ENCODE measurements at places on chromosomes 16 and 17.
A peak's percentile ranks its signal among the peaks of the same experiment; 100 is the strongest.

DNA sequence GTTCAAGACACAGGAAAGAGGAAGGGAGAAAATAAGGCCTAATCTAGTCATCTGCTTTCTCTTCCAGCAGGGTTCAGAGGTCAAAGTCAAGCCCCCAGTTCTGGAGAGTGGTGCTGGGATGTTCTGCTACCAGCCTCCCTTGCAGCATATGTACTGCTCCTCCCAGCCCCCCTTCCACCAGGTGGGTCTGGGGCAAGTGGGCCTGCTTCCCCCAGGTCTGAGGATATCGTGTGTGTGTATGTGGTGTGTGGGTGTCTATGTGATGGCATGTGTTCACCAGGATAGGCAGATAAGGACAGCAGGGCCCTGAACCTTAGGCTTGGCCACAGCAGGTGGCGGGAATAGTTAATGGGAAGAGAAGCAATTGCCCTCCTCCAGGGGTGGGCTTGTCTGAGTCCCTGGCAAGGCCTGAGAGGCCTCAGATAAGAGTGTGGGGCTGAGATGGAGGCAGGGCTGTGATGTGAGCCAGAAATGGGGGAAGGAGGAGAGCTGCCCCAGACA lies 21.1 kb downstream of the FOXN1 start:
- no peak for DNase-seq

GRCh38 chr16:67451704-67452435 lies 20.9 kb downstream of the HSD11B2 start:
- no peak for DNase-seq

DNA sequence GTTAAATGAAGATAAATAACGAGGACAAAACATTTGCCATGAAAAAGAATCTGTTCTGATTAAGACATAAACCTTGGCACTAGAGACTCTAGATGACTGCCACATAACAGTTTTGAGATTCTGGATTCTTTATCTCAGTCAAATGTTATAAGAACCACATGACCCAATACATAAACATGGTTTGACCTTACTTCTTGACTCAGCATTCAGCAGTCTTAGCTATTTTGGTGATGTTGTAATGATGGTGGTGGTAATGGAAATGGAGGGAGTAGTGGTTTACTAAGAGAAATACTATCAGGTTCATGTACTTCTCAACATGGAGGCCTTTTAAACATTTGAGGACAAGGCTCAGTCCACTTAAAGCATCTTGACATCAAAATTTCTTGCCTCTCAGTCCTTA lies 925.4 kb downstream of the CDH11 start:
- no peak for DNase-seq

DNA sequence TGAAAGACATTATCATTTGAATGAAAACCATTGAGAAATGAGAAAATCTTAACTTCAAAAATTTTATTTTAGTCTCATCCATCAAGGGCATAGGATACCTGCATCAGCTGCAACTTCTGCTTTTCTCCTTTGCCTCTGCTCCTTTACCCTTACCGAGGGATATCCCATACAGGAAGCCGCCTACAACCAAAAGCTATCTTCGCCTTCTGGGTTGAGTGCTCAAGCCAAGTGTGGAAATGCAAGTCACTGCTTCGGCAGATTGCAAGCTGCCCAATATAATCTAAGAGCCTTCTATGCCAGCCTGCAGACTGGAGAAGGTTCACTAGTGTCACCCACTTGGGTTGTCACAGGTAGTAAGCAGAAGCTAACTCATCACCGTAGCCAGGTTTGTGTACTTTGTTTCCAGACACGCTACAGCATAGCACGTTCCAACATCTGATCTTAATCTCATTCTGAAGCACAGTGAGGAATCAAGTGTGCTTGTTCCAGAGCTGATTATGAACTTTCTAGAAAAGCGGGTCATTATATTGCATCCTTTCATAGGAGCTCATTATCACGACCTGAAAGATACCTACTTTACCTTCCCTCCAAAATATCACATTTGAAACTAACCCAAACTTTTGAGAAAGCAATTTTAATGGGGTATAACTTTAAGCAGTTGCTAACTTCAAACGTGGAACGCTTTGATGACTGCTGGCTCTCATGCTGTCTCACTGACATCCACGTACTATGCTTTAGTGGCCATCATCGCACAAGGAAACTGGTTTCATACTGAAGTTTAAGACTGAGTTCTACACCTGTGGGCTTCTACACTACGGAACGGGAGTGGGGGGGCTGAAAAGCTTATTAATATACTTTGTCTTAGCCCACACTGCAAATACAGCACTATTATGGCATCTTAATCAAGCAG lies 8.0 kb upstream of the UNK start:
- DNase-seq: peak; percentile 71

GRCh38 chr16:61678182-61678581 lies 358.1 kb downstream of the CDH8 start:
- DNase-seq: no peak

DNA sequence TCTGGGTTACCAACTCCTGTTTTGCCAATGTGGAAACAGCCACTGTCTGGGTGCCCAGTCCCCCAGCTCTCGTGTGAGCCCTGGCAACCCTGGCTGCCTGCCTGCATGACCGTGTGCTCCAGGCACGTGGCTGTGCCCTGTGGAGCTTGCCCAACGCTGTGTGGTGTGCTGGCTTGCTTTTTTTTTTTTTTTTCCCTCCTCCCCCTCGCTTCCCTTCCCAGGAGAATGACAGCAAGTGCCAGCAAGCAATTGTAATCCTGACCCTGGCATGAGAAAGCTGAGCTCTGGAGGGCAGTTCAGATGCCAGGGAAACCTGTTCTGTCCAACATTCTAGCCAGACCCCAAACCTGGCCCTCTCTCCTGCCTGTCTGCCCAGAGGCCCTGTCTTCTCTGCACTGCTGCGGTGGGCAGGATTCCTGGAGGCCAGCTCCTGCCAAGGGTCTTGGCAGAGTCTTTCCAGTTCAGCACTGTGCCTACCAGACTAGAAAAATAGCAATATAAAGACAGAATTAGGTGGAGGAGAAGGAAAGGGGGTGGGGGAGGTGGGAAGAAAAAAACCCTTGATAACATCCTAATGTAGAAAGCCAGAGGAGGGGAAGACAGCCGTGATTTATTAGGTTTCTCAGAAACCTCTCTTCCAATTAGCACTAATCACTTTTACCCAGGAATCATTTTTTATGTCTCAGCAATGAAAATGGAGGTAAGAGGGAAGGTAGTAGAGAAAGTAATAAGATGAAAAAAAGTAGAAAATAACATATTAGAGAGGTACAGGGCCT lies 9.0 kb downstream of the HLF start:
- DNase-seq: no peak

DNA sequence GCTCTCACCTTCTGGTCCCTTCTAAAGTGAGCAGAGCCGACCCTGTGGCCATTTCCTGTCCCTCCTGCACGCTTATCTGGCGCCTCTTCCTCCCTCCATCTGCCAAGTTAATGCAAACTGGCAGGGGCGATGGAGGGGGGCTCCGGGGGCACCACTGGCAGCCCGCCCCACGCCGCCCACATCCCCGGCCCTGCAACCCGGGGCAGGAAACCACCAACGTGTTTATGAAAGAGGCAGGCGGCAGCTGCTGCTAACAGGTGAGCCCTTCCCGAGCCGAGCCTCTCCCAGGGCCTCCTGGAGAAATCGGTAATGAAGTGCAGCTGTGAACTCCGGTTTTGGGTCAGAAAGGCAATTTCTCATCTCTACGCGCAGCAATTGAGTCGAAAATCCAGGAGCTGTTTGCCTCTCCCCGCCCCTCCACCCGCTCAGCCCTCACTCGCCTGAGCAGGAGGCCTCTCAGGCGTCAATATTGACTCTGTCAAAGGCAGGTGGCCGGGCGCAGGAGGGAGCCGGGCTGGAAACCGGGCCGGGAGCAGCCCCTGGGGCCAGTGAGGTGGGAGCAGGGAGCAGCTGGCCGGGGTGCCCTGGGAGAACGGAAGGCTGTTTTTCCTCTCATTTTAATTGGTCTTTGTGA lies 164.4 kb upstream of the GSE1 start:
- peak; percentile 55 for DNase-seq

DNA sequence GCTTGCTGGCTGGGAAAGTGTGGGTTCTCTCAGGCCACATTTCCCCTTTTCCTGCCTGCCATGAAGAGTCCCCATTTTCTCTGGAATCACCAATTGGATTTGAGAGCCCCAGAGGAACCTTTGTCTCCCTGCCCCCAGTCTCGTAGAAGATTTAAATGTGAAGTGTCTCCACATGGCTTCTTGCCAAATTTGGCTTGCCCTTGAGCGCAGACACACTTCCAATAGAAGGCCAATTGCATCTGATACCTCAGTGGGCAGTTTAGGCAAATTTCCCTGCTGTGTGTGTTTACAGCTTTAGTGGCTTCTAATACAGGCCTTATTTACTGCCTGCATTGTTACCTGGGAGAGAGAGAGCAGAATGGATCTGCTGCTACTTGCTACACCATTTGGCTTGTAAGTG lies 29.7 kb downstream of the CDK5R1 start:
- no peak for DNase-seq

DNA sequence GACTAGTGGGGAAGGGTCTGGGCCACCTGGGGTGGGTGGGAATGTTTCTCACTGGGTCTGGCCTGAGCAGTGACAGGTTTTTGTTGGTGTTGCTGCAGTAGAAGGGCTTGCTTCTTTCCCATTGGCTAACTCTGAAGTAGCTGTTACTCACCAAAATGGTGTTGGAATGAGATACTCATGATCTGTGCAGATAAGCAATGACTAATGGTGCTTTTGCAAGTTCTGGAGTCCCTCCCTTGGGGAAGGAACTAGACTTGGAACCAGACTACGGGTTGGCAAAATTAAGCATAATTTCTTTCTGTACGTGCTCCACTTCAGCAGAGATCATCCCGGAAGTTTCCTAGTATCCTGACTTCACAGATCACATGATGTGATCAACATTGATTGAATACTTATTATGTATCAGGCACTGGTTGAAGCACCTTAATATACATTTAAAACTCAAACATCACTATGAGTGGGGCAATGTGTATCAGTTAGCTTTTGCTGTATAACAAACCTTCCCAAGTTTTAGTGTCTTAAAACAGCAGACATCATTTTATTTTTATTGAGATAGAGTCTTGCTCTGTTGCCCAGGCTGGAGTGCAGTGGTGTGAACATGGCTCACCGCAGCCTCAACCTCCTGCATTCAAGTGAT lies 30.1 kb downstream of the CHP2 start:
- no peak for DNase-seq

Data from B cell (primary cell).